SW480 (cell line): ENCODE measurements at places on chromosomes 11 and 22.

DNA sequence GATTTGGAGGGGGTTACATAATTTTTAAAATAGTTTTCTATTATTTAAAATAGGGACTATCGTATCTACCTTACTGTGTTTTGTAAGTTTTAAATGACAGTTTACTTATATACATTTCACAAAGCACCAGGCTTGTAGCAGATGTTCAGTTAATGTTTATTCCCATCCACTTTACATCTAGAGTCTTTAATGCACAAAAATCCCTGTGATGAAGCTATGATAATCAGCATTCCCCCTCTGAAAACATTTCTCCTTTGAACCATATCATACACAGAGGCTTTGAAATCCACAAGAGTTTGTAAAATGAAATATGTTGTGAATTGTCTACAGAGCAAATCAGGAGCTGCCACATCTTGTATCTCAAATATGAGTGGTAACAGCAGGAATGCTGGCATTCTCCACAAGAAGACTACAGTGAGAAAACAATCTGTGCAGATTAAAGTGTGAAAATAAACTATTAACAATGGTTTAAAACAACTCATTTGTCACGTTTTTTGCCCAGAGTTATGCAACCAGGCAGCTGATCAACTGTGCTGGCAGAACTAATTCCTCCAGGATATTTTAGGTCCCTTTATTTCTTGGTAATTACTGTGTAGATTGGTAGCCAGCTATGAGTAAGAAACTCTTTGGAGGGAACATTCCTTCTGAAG, 699.1 kb upstream of the ARHGAP42 start:
- DNase-seq, result no peak

- no peak for DNase-seq
Measured at GRCh38 chr11:78438298-78438975, 20.8 kb upstream of the GAB2 start.

DNA sequence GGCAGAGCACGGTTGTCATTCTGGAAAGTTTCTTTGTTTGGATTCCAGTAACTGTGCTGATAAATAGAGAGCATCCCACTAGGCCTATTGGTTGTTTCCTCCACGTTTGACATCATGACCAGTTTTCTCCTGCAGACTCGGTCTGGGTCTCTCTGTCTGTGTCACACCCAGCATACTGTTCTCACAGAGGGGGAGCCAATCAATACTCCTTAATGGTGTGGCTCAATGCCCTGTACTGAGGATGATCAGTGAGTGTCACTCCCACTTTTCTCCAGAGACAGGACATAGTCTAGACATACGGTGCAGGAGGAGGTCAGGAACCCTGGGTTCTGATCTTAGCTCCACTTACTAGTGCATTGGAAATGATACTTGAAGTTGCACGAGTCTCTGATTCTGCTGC, 88.2 kb upstream of the BLID start:
- DNase-seq, result no peak

DNA sequence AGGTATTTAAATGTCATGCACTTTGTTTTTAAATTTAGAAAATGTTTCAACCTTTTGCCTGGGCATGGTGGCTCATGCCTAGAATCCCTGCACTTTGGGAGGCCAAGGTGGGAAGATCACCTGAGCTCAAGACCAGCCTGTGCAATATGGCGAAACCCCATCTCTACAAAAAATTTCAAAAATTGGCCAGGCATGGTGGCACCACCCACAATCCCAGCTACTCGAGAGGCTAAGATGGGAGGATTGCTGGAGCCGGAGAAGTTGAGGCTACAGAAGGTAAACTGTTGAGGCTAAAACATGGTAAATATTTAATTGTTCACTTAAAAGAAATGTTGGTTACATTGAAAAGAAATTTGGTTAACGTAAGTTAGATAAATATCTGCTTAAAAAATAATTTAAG, 108.4 kb upstream of the IGLL5 start:
- no peak for DNase-seq

DNA sequence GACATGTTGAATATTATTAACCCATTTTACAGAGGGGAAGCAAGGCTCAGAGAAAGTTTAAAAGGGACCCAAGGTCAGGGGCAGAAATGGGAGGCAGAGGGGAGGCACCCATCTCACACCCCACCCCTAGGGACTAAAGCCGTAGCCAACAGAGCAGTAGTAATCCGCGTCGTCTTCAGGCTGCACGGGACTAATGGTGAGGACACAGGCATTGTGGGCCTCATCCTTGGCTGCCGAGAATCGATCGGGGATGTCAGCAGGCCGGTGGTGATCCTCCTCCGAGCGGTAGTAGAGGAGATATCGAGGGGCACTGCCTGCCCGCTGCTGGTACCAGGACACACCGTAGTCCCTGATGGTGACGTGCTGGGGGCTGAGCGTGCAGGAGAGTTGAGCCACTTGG, 1.5 kb downstream of the VPREB3 start:
- DNase-seq, result no peak

DNA sequence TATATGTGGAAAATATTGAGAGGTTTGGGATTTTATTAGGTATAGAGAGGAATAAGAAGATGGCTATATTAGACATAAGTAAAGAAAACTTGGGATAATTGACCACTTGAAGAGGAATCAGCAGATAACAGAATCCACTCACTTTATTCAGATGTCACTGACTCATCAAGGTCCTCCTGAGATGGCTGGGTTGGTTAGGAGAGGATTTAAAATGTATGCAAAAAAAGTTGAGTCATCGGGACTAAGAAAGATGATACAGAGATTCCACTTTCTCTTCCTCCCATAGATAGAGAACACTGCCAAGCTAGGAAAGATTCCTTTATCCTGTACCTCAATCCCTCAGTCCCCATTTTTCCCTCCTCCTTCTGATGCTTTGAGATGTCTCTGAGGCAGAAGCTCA, at the start of gene OR6A2:
TSS of gene OR6A2 (minus strand) at position 288 of the 400 bp plus-strand sequence. CDS start 3,981 bp downstream, outside the sequence.
- DNase-seq, result no peak

DNA sequence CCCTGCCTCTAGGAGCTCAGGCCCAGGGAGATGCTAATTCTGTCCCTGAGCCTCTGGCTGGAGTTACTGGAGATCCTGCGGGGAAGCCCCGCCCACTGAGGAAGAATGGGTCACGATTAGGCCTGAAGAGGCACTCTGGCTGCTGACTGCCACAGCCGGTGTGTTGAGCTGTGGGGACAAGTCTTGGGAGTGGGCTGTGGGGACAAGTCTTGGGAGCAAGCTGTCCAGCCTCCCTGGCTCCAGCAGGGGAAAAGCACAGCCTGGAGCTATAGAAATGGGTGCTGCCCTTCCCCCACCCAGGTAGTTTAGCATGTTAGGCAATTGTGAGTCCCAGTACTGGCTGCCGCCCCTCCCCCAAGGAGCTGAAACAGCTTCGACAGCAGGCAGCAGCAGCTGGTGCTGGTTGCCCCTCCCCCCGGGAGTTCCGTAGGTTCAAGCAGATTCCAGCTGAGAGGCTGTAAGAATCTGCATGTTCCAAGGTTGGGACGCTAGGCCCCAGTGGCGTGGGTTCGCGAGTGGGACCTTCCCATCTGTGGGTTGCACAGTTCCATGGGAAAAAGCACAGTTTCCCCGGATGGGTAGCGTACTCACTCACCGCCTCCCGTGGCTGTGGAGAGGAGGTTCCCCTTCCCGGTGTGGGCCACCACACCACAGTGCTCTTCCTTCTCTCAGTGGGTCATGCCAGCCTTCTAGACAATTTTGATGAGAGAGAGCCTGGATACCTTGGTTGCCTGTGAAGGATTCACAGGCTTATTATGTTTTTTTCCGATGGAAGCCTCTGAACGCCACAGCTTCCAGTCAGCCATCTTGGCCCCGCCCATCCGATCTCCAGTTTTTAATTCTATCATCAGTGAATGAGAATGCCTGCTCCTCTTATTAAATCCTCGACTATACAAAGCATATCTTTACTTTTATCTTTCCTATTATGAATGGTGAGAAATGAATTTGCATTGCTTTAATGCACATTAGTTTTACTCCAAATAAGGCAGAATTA, 61.5 kb downstream of the MSANTD4 start:
- no peak for DNase-seq

DNA sequence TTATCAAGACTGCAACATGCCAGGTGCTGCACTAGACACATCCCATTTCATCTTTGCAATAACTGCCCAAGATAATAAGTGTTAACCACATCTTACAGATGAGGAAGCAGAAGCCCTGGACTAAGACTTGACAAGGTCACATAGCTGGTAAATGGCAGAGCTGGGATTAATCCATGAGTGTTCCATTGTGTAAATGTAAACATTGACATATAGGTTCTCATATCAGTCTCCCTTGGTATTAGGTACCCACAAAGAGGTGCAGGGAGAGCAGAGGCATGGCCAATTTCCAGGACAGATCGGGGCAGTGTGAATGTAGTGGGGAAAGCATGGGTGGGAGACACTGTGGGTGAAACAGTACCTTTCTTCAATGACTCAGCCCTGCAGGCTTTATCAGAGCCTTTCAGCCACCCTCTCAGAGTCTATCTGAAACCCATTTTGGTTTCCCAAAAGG, 17.9 kb downstream of the MICAL2 start:
- peak; percentile 58 for DNase-seq

GRCh38 chr22:27377501-27378295, 423.9 kb downstream of the MN1 start:
- no peak for DNase-seq

DNA sequence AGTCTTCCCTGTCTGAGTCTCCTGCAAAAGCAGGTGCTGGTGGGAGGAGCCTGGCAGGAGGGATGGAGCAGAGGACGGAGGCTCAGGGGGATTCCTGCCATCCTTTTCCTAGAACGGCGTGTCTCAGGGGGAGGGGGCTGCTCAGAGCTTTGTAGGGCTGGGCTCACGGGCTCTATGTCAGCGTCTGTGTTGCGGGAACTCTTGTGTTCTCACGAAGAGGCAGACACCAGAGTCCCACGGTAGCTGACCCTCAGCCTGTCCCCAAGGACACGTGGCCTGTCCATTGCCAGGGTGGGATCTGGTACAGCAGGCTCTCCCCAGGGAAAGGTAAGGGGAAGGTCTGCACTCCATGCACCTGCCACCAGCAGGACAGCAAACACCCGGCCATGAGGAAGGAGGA, 1505.2 kb downstream of the TBC1D22A start:
- no peak for DNase-seq

DNA sequence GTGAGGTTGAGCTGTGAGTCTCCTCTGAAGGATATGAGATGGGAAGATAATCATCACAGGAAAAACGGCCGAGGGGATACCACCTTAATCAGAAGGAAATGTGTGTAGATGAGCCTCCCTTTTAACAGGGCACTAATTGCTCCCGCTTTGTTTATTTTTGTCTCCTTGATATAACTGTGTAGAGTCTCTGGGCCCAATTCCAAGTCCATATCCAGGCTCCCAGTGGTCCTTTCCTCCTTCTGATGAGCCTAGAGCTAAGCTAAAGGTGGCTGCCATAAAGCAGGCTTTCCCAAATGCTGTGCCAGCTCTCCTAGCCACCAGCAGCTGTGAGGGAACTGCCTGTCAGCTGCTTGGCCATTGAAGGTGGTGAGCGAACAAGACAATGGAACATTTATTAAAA, 17.1 kb upstream of the CCDC90B start:
- DNase-seq, result no peak

DNA sequence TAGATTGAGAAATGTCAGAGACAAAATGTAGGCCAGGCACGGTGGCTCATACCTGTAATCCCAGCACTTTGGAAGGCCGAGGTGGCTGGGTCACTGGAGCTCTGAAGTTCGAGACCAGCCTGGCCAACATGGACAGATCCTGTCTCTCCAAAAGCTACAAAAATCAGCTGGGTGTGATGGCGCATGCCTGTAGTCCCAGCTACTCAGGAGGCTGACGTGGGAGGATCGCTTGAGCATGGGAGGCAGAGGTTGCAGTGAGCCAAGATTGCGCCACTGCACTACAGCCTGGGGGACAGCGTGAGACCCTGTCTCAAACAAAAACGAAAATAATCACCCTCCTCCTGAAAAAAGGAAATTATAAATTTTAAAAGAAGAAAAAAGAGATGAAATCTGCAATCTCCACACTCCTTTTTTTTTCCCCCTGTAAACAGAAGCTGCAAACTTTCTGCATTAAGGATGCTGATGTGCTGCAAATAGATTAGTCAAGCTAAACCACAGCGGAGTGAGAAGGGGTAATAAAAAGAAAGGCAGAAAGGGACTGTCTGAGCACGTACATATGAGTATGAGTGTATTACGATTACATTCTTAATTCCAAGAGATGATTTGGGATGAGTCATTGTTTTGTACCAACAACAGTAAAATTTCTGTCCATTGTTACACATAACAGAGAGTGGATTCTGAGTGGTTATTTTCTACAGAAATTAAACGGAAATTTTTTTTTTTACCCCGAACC, 87.3 kb downstream of the SIK3 start:
- DNase-seq, result peak; percentile 52

- peak; percentile 47 for DNase-seq
Measured at GRCh38 chr11:131408025-131408640, 37.7 kb downstream of the NTM start.

DNA sequence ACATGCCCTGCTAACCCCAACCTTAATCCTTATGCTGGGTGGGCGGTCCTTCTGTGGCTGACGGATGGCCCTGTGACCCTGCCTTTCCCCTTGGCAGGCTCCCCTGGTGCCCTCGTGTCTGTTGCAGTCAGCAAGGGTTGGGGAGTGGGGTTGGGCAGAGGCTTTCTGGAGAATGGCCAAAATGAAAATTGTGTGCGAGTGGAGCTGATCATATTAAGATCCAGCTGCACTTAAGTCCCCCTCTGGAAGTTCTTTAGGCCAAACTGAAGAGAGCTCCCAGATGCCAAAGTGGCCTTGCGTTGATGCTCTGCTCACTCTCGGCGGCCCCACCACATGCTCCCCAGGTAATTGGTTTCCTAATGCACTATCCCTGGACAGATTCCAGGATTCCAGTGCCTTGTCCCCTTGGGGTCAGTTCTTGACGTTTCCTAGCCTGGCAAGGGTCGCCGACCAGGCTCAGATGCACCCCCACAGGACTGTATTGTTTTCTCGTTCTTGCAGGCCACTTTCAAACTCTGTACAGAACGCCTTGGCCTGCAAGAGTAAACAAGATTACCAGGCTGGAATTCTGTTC, 16.4 kb upstream of the C11orf96 start:
- no peak for DNase-seq

- DNase-seq, result no peak
Measured at GRCh38 chr11:7527029-7527428, 13.2 kb downstream of the PPFIBP2 start.

- no peak for DNase-seq
Measured at GRCh38 chr11:9692691-9693090, 28.8 kb downstream of the SWAP70 start.

DNA sequence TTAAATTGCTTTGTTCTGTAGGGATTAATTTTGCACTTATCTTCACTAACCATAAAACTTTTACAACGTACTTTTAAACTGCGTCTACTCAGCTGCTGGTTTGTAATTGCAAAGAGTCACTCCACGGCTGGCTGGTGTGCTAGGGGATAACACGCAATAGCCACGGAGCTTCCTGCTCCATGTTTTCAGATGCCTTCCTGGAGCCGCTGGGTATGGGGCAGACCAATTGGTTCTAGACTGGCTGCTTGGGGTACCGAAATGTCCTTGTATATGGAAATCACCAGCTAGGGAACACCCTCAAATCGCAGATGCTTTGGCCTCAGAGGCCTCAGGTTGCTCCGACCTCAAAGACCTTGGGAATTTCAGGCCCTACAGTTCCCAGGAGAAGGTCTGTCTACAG, 3.8 kb upstream of the CSNK2A3 start:
- no peak for DNase-seq

GRCh38 chr11:57974132-57974531, 49.5 kb upstream of the OR9Q1 start:
- no peak for DNase-seq
